Activated CD4-positive, alpha-beta memory T cell treated with anti-CD3 and anti-CD28 coated beads for 36 hours (primary cell): ENCODE measurements at places on chromosomes 5 and 9.

DNA sequence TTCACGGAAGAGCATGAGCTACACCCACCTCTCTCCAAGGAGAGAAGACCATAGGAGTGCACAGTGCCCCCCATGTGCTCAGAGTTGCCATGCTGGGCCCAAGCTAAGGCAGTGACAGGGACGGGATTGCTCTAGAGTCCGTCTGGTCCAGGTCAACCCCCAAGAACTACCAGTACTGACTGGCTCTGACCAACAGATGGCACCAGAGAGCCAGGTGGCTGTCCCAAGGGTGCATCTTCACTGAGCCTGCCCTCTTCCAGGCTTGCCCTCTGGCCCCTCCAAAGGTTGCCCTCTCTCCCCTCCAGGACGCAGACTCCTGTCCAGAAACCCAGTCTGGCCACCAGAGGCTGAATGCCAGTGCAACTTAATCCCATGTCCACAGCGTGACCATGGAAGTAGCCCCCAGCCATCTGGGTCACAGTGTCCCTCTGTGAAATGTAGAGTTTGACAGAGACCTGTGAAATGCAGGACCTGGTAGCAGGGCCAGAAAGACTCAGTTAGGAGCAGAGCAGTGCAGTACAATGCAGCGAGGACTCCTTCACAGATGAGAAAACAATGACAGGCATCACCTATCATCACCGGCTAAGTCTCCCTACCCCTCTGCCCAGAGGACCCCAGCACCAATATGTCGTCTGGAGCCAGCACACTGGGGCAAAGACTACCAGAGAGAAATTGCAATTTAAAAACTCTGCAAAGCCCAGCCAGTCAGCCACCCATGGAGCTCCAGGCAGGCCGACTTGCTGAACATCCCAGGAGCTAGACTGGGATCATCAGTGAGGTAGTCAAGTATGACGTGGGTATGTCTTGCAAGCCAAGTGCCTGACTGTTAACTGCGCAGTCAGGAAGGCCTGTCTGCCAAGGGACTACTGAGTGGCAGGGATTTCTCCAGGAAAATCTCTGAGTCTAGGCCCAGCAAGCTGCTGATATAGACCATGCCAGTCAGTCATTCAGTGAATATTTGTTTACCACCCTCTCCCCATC is 7.7 kb upstream of the SKP1 start:
- peak; percentile 86 for DNase-seq

- no peak for DNase-seq
Observed at GRCh38 chr5:139137697-139138096, 60.5 kb downstream of the SIL1 start.

DNA sequence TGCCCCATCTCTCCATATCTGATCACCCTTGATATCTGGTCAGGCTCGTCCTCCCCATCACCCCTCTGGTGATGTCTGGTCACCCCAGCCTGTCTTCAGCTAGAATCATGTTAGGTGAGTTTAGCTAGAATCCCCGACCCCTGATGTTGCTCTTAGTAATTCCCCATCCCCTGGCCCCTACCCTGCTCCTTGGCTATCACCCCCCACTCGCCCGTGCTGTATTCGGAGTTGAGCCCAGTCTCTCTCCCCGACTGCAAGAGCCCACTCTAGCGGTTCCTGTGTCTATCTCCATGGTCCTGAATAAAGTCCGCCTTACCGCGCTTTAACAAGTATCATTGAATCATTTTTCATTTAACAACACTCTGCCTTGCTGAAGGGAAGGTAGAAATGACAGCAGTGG is 33.7 kb downstream of the ADAMTS2 start:
- no peak for DNase-seq

DNA sequence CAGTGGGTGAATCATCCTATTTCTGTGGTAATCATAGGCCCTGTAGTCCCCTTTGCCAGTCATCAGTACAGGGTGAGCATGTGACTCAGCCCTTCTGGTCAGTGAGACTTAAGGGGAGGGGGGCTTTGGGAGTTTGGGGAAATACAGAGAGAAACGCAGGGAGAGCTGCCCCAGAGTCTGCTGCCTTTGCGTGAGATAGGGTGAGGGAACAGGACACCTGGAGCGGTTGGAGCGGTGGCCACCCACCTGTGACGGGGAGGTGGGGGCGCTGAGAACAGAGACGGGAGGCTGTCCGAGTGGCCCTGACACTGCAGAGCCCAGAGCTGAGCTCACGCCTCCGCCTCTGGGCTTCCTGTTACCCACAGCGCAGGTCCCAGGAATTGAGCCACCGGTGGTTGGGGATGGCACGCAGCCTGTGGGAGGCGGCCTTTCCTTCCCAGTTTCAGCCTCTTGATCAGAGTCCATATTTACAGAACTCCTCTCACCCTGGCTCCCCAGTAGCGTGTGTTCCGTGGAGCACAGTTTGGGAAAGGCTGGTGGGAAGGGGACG is 92.0 kb upstream of the ERCC6L2 start:
- no peak for DNase-seq

- DNase-seq, result no peak
Observed at GRCh38 chr5:27007121-27007520, 31.3 kb downstream of the CDH9 start.

DNA sequence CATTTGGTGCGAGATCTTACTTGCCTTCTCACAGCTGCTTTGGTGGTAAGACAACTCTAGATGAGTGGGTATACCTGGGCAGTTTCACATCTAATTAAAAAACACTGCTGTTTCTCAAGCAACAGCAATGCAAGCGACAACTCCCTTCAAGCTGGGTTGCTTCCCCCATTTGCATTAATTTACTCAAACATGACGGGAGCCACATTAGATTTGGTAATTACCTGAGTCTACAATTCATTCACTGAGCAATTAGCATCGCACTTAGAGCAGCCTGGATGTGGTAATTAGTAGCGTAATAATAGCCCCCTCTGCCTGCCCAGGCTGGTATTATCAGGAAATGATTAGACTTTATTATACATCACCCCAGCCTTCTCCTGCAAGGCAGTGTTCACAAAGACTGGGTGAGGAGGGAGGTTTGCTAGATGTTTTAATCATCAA is 73.4 kb downstream of the FBXO38 start:
- no peak for DNase-seq

GRCh38 chr5:74034733-74035132 is 408.7 kb downstream of the ARHGEF28 start:
- no peak for DNase-seq

DNA sequence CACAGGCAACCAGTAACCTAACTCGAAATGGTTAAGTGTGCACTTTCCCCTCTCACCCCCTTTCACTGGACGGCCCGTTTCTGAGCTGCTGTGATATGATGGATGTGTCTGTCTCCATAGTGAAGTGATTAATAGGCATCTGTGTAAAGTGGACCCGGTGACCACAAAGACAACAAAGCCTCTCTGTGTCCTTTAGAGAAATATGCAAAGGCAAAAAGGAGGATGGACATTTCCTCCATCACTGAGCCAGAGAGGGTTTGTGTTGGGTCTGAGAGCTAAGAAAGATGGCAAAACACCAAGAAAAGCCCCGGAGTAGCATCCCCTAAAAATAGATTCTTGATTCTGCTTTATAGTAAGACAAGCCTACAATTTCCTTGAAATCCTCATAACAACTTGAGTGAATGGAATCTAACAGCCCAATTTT is 120.6 kb downstream of the SEMA6A start:
- DNase-seq, result no peak
